ENCODE measurements at places on chromosomes 1 and 21.

- DNase-seq, result no peak
These were observed 65.5 kb downstream of the ITSN1 start for GRCh38 chr21:33707846-33708245.

GRCh38 chr1:66336641-66336990, 197.3 kb upstream of the SGIP1 start:
- DNase-seq, result no peak

DNA sequence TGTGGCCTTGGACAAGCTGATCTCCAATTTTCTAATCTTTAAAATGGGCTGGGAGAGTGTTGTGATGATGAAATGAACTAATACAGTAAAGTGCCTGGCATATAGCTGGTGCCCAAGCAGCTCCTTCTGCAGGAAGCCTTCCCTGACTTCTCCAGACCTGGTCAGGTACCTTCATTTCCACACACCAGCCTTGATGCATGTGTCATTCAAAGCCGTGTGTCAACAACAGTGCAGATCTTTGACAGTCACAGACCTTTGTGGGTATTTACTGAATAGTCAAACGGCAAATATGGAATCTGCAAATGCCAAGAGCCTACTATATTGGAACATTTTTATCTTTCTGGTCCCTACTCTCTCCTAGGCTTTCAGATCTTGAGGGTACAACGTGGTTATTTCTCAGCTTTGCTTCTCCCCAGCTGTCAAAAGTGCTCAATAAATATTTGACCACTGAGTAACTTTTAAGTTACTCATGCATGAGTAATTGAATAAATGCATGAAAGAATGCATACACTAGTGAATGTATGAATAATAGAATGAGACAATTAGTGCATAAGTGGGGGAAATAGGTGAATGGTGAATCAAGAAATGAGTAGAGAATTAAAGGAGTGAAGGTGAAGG, 75.4 kb downstream of the MDM4 start:
- no peak for DNase-seq

GRCh38 chr1:17128361-17128760, 9.1 kb upstream of the PADI2 start:
- no peak for DNase-seq

DNA sequence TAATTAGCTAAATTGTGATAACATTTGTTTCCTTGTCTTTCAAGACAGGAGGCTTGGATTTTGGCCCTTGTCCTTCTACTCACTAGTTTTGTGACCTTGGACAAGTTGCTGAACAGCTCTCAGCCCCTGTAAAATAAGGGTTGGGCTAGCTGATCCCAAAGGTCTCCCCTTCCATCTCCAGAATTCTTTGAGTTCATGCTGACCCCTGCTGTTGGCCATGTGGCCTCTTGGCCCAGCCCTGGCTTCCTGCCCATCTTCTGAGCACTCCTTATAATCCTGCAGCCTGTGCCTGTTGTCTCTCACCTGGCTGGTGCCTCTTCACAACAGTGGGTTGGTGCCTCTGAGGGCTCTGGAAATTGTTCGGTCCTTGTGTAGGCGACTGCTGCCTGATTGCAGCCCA, 10.1 kb downstream of the PTGFRN start:
- no peak for DNase-seq

DNA sequence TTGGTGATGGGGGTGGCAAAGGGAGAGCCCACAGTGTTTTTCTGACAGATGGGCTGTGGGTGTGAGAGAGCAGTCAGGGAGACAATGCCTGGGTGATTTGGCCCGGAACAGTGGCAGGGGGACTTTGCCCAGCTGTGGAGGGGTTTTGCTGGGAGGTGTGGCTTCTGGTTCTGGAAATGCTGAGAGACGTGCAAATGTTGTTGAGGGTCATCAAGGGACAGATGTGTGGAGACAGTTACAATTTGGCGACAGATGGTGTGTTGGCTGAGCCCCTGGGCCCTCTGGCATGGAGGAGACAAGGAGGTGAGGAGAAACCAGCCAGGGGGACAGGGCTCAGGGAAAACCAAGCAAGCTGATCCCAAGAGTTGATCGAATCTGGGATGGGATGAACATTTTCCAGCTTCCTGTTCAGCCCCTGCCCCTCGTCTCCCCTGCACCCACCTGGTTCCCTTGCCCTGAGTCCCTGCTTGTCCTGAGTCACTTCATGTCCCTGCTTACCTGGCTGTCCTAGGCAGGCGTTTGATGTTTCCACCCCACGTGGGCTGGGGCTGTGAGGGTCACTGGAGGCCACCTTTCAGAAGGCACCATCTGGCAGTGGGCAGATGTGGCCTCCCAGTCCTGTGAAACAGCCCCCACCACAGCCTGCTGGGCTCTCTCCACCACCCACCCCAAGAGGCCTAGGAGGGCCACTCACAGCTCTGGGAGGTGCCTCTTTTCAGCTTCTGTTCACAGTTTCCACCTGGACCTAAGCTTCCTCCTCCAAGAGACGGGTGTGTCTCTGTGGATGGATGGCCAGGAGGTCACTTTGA, 15.8 kb upstream of the ZNF678 start:
- DNase-seq, result no peak

Measured in activated gamma-delta T cell treated with anti-CD3 and anti-CD28 coated beads, Interleukin-2, amount 50 U/mL, for 16 hours (primary cell).